ENCODE measurements at places on chromosomes 16 and 17. TPM values are rescaled to one million over a fixed set of nuclear protein-coding genes. Genes with fewer than 3 reads are reported as not detected.

PDILT gene
- total RNA-seq, result not detected

LRRC37B gene
- 7.4 TPM for total RNA-seq

TMEM186 gene
- total RNA-seq, result 5.8 TPM

FN3K gene
- total RNA-seq, result 8.4 TPM

GLTPD2 gene
- 0.98 TPM for total RNA-seq

TUBG1 gene
- 97.2 TPM for total RNA-seq

SLC25A10 gene
- total RNA-seq, result 117 TPM

Measured in PC-3 (cell line).